ENCODE measurements at places on chromosomes 3 and 15. TPM values are rescaled to one million over a fixed set of nuclear protein-coding genes. Genes with fewer than 3 reads are reported as not detected.

Gene ACP3
- total RNA-seq: 1.7 TPM

Gene LDHAL6B
- not detected for total RNA-seq

DNA sequence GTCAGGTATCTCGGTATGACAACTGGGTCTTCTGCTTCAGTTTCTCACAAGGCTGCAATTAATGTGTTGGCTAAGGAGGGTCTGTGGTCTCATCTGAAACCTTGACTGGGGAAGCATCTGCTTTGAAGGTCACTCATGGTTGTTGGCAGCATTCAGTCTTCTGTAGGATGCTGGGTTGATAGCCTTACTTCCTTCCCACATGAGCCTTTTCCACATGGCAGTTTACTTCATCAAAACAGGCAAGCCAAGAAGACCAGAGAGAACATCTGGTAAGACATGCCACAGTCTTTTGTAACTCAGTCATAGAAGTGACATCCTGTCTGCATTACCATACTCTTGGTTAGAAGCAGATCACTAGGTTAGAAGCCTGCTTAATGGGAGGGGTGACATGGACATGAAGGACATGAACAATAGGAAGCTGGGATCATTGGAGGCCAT is 49.5 kb downstream of the CMC1 start:
- peaks cover 4% of the 10 kb centered on the region for H3K4me1 ChIP-seq
- H3K4me3 ChIP-seq: no peak overlapping the region
- no peaks in the 10 kb centered on the region for H3K27me3 ChIP-seq
- peak overlapping the region; percentile 54 for H3K27ac ChIP-seq
- H3K36me3 ChIP-seq: no peaks in the 10 kb centered on the region
- DNase-seq: peak; percentile 34

- DNase-seq: no peak
- no peak within 1 kb of the TSS for H3K4me3 ChIP-seq
- peaks cover 7% of the 10 kb centered on the region for H3K4me1 ChIP-seq
- no peaks in the 10 kb centered on the region for H3K27me3 ChIP-seq
- no peaks in the 10 kb centered on the region for H3K36me3 ChIP-seq
Observed at GRCh38 chr3:195811756-195812155, at the start of gene MUC4. TSS of gene MUC4 (minus strand) at chr3:195811929. CDS start at chr3:195811817, 112 bp downstream.

- H3K27ac ChIP-seq: no peak overlapping the region
- DNase-seq: no peak
- no peaks in the 10 kb centered on the region for H3K36me3 ChIP-seq
- no peak overlapping the region for H3K4me3 ChIP-seq
- H3K4me1 ChIP-seq: no peaks in the 10 kb centered on the region
- no peaks in the 10 kb centered on the region for H3K27me3 ChIP-seq
Observed at GRCh38 chr15:61393524-61393923, 164.4 kb upstream of the RORA start.

- no peak for DNase-seq
- no peaks in the 10 kb centered on the region for H3K27me3 ChIP-seq
- no peaks in the 10 kb centered on the region for H3K36me3 ChIP-seq
- no peak overlapping the region for H3K27ac ChIP-seq
Observed at GRCh38 chr3:133956982-133957381, 61.3 kb upstream of the RAB6B start.

DNA sequence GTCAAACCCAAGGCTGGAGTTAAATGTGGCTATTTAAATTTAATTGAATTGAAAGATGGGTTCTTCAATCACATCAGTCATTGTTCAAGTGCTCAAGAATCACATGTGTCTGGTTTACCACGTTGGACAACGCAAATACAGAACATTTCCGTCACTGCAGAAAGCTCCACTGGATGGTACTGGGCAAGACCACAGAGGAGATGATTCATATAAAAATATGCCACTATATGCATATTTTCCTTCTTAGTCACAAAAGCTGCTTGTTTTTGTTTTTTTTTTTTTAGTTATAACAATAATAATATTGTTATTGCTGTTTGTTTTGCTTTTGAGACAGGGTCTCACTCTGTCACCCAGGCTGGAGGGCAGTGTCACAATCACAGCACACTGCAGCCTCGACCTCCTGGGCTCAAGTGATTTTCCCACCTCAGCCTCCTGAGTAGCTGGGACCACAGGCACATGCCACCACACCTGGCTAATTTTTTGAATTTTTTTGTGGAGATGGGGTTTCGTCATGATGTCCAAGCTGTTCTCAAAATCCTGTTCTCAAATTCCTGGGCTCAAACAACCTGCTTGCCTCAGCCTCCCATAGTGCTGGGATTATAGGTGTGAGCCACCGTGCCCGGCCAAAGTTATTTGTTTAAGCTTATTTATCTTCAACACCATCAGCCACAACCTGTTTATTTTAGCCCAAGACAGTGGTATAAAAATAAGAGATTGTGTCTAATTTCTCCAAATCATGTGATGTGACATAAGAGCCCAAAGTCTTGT is 19.4 kb downstream of the RTP3 start:
- H3K27me3 ChIP-seq: no peaks in the 10 kb centered on the region
- DNase-seq: no peak
- H3K27ac ChIP-seq: no peak overlapping the region
- H3K4me3 ChIP-seq: no peak overlapping the region

- H3K4me1 ChIP-seq: no peaks in the 10 kb centered on the region
- no peak overlapping the region for H3K4me3 ChIP-seq
- H3K27ac ChIP-seq: no peak overlapping the region
Observed at GRCh38 chr3:135918600-135918999, 46.9 kb upstream of the PPP2R3A start.

GRCh38 chr3:157906627-157907026 is 199.6 kb downstream of the SHOX2 start:
- H3K27ac ChIP-seq: no peak overlapping the region
- no peak overlapping the region for H3K4me3 ChIP-seq
- no peaks in the 10 kb centered on the region for H3K36me3 ChIP-seq
- no peak for DNase-seq

- no peak for DNase-seq
- no peak overlapping the region for H3K27ac ChIP-seq
- H3K4me1 ChIP-seq: peaks cover 3% of the 10 kb centered on the region
- H3K27me3 ChIP-seq: no peaks in the 10 kb centered on the region
- peaks cover 37% of the 10 kb centered on the region for H3K36me3 ChIP-seq
- no peak overlapping the region for H3K4me3 ChIP-seq
Observed at GRCh38 chr3:38119248-38119544, 17.7 kb downstream of the ACAA1 start.

- H3K4me3 ChIP-seq: no peak overlapping the region
- no peaks in the 10 kb centered on the region for H3K27me3 ChIP-seq
- no peak overlapping the region for H3K27ac ChIP-seq
- H3K36me3 ChIP-seq: no peaks in the 10 kb centered on the region
Observed at GRCh38 chr3:189148081-189148507, 23.7 kb upstream of the TPRG1 start.
